ENCODE measurements at places on chromosomes 1 and 21.
A peak's percentile ranks its signal among the peaks of the same experiment; 100 is the strongest.

- no peak for DNase-seq
Measured at GRCh38 chr1:229030630-229031029, 240.3 kb upstream of the RAB4A start.

- DNase-seq = no peak
Measured at GRCh38 chr1:74396462-74396861, 115.9 kb downstream of the LRRC53 start.

DNA sequence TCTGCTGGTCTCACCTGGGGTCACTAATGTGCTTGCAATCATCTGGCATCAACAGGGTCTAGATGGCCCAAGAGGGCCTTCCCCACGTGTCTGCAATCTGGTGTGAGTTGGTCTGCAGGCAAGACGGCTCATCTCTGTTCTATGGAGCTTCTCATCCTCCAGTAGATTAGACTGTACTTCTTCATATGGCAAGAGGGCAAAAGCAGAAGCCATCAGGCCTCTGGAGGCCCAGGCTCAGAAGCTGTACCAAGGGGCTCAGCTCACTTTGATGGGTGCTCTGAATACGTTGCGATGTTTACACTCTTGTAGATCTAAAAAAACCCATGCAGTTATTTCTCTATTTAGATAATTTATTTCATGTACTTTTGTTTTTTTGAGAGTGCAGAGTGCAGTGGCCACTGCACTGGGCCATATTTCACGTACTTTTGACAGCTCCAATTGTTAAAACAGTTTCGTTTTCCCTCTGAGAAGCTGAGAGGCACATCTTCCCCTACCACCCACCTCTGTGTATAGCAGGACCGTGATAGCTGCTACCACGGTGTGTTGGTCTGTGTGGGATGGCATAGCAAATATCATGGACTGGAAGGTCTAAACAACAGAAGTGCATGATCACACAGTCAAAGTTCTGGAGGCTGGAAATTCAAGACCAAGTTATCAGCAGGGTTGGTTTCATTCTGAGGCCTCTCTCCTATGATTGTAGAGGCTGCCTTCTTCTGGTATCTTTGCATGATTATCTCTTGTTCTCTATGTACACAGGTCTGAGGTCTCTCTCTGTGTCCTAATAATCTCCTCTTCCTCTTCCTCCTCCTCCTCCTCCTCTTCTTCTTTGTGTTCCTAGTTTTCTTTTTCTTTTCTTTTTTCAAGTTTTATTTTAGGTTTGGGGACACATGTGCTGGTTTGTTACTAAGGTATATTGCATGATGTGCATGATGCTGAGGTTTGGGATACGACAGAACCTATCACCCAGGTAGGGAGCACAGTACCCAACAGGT, 17.0 kb downstream of the CITED4 start:
- DNase-seq = no peak

DNA sequence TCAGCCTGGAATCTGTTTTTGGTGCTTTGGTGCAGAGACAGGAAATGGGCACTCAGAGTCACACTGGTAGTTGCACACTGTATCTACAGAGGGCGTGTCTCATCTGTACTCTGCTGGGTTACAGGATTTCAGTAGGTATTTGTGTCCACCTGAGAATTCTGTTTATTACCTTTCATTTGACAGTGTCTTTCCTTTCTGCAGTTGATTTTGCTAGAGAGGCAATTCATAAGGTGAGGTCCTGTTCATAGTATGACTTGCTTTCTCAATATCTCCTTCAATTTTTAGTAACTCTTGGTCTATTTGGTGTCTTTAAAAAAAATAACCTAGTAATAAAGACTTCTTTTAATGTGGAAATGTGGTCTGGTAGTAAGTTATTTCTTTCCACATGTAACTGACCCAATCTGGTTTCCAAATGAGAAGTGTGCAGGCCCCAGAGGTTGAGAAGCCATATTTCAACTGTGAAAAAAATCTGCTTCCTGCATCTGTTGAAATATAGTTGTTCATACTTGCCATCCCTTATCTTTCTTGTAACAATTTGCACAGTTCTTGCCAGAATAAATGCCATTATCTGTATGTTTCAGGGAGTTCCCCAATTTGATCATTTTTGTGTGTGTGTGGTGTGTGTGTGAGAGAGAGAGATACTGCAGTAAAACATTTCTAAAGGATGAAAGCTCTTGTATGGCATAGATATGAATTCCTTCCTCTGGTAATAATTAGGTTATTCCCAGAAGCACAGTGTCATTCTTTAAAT, 78.4 kb upstream of the DNAJC6 start:
- no peak for DNase-seq

DNA sequence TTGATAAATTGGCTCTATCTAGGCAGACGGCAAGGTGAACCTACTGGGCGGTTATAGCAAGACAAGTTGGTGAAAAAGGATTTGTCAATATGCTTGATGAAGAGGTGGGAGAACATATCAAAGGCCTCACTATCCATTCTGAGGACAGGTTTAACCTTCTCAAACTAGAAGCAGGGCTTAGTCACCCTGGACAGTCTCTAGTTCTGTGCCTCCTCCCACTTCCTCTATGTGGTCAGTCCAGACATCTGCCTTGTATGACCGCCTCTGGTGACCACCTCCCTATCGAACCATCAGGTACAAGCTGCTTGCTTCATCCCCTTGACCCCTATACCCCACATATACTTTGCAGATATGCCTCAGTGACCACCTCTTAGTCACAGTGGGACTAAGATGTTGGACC, 2.3 kb upstream of the SCYL3 start:
- DNase-seq = no peak

DNA sequence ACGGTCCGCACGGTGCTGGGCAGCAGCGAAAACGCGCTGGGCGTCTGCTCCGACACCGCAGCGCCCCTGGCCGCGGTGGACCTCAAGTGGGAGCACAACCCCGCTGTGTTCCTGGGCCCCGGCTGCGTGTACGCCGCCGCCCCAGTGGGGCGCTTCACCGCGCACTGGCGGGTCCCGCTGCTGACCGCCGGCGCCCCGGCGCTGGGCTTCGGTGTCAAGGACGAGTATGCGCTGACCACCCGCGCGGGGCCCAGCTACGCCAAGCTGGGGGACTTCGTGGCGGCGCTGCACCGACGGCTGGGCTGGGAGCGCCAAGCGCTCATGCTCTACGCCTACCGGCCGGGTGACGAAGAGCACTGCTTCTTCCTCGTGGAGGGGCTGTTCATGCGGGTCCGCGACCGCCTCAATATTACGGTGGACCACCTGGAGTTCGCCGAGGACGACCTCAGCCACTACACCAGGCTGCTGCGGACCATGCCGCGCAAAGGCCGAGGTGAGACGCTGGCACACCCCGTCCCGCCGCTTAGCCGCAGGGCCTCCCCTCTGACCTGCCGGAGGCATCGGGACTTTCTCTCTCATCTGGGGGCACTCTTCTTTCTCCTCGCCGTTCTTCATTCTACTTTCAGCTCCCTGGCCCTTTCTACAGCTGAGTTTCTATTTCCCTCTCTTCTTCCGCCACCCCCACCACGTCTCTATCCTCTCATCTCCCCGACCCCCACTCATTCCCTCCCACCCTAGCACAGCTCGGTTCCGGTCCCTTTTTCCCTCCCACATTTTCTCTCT, 1.0 kb downstream of the NPR1 start:
- peak; percentile 72 for DNase-seq

DNA sequence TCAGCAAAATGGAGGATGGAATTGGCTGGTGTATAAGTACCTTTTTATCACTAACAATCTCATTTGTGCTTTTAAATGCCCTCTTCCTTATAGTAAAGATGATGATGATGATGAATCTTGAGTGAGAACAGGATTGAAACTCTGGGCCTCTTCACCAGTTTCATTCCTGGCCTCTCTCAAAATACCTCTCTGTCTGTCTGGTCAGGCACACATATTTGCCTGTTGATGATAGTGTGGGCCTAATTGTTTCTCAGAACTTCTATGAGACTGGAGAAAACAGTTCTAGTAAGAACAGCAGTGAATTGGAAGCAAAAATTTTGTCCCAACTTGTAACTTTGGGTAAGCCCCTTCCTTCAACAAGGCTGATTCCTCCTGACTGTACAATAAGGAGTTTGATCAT, 94.4 kb upstream of the RGS4 start:
- DNase-seq = no peak

DNA sequence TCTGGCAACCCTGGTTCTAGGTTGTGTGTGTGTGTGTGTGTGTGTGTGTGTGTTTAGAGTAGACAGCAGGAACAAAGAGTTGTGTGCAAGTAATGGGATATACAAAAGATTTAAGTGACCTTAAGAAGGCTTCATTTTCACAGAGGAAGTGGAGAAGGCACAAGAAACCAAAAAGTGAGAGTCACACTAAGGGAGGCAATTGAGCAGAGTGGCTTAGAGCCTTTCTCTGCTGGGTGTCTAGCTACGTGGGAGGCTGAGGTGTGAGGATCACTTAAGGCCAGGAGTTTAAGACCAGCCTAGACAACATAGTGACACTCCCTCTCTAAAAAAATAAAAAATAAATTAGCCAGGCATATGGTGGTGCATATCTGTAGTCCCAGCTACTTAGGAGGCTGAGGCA, 44.4 kb upstream of the HAO2 start:
- DNase-seq = no peak

DNA sequence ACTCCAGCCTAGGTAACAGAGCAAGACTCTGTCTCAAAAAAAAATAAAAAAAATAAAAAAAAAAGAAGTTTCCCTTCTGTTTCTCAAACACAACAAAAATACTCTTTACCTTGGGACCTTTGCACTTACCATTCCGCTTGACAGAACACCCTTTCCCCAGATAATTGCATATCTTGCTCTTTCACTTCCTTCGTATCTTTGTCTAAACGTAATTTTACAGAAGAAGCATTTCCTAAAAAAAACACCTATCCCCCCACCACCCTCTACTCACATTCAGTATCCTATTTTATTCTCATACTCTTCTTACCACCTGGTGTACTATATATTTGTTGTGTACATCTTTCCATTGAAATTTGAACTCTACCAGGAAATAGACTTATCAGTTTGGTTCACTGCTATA, 32.7 kb downstream of the ASH1L start:
- DNase-seq = no peak

DNA sequence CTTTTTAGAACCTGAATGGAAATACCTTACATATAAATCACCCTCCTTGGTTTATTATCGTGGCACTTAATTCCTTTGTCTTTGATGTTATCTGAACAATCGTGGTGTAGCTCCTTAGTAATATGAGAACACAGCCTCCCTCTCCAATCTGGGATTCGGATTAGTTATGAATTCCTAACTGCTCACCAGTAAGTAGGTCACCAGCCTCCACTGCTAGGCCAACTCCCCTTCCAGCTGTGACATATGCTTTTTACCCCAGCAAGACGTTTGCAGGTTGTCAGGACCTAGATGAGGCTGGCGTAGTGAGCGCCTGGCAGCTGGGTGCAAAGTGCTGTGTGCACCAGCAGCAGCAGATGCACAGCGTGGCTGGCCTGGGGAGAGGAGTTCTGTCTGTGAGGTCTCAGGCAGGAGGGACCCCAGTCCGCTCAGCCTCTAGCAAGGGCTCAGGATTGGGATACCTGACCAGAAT, 38.2 kb downstream of the NTPCR start:
- no peak for DNase-seq

DNA sequence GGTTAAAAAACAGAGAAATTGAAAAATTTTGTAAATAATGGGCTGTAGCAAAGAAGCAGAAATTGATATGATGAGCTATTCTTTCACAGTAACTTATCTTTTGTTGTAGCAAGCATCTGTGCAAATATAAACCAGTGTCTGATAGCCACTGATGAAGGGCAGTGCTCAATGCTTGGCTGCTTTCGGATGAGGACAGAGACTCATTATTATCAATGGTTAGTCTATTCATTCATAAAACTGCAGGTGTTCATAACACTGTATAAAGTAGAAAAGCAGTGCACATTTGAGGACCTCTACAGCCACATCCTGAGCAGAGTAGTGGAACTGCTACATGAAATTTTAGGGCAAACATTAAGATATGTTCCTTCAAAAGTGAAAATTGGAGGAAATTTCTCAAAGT, 107.2 kb downstream of the FAF1 start:
- no peak for DNase-seq

- no peak for DNase-seq
Measured at GRCh38 chr1:70048336-70049094, 156.9 kb downstream of the LRRC40 start.

DNA sequence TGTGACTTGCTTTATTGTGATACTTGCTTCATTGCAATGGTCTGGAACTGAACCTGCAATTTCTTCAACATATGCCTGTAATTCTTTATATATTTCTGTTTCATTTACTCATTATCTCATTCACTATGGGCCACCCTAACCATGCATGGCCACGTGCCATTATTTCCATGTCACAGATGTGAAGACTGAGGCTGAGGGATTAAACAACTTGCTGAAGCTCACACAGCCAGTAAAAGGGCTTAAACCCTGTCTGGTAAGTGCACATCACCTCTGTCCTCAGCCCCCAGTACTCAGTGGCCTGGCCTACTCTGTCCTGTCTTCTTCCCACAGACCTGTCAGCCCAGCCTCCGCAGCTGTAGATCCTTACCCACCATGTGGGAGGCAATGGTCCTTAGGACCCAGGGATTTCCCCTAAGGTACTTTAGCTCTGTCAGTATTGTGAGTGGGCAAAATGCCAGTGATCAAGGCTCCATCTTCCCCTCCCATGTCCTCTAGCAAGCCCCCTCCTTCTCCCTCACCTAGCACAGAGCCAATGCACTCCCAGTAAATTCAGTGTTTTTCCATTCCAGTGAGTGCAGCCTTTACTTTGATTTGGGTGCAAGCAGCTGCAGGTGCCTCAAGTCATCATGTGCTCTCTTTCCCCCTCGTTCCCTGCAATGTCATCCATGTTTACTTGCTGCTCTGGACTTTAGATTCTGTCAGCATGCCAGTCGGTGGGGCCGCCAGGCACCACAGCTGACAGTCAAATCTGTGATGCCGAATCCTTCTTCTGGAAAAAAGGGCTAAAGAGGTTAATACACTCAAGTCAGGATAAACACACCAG, 228.2 kb upstream of the PROX1 start:
- DNase-seq = no peak

- peak; percentile 16 for DNase-seq
Measured at GRCh38 chr1:196608390-196609369, at the start of gene KCNT2. TSS of gene KCNT2 (minus strand) at chr1:196608440. CDS start at chr1:196608309, 131 bp downstream.

- DNase-seq = no peak
Measured at GRCh38 chr21:33028773-33029384, 3.1 kb downstream of the OLIG2 start.

- DNase-seq = no peak
Measured at GRCh38 chr1:111770916-111771315, 15.2 kb downstream of the DDX20 start.

DNA sequence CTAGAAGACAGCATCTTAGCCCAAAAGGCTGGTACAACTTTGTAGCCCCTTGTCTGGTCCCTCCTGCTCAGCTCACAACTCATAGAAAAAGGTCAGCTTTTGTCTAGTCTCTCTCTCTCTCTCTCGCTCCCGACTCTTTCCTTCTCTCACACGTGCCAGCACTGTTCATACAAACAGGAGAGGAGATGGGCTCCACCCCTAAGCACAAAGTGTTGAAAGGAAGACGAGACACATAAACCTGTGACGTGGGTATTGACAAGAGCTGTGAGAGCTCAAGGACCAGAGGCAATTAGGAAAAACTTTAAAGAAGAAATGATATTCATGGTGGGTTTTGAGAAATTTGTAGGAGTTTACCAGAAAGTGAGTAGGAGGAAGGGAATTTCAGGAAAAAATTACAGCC, 23.6 kb upstream of the KCNC4 start:
- DNase-seq = no peak

GRCh38 chr1:246454655-246455054, 52.4 kb downstream of the SMYD3 start:
- DNase-seq = no peak

All from posterior cingulate gyrus (tissue), 11 donors.